ENCODE measurements at places on chromosomes 4 and X. TPM values are rescaled to one million over a fixed set of nuclear protein-coding genes. Genes with fewer than 3 reads are reported as not detected.

NPNT gene
- not detected for polyA plus RNA-seq

DNA sequence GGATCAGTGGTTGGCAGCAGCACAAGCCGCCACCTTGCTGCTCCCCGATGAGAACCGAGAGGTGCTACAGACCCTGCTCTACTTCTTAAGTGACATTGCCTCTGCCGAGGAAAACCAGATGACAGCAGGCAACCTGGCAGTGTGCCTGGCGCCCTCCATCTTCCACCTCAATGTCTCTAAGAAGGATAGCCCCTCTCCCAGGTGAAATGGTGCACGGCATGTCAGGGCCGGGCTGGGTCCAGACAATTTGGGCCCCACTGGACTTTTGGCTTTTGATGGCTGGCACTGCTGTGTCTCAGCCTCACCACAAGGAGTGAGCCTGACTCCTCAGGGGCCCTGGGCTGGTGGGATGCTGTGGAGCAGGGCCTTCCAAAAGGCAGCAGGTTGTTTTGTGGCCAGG is 74.1 kb downstream of the STARD8 start:
- no peak overlapping the region for H3K4me3 ChIP-seq
- H3K27ac ChIP-seq: no peak overlapping the region
- no peak for DNase-seq
- no peaks in the 10 kb centered on the region for H3K4me1 ChIP-seq

DNA sequence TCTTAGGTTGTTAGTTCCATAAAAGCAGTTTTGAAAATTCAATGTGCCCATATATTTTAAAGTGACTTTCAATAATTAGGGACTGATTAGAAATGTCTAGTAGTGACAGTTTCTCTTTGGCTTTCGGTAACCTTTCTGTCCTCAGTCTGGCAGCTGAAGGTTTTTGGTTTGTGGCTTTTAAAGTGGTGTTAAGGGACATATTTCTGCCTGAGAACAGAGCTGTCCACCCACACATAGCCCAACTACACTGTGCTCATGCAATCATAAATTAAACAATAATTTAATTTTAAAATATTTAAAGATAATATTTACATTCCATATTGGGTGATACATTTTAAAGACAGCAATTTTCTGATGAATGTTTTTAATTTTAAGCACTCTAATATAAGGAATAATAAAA is 335.0 kb upstream of the TENM3 start:
- DNase-seq: no peak
- H3K36me3 ChIP-seq: no peaks in the 10 kb centered on the region
- H3K4me1 ChIP-seq: no peaks in the 10 kb centered on the region
- H3K4me3 ChIP-seq: no peak overlapping the region
- no peak overlapping the region for H3K27ac ChIP-seq

DNA sequence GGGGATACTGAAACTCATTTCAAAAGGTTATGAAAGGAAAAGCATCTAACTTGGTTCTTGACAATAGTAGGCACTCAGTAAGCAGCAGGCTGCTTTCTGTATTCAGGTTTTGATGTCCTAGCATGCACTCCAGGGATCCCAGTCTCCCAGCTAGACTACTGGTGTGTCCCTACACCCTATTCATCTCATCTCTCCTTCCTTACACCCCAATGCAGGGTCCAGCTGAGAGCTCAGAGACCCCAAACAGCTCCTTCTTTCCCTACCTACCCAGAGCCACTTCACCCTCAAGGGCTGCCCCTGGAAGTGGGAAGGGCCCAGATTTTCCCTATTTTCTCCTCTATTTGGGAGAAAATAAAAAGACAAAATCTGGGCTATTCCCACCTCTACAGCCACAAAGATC is 1.6 kb upstream of the EFNB1 start:
- peaks cover 6% of the 10 kb centered on the region for H3K4me1 ChIP-seq
- H3K4me3 ChIP-seq: no peak overlapping the region
- no peak overlapping the region for H3K27ac ChIP-seq

DNA sequence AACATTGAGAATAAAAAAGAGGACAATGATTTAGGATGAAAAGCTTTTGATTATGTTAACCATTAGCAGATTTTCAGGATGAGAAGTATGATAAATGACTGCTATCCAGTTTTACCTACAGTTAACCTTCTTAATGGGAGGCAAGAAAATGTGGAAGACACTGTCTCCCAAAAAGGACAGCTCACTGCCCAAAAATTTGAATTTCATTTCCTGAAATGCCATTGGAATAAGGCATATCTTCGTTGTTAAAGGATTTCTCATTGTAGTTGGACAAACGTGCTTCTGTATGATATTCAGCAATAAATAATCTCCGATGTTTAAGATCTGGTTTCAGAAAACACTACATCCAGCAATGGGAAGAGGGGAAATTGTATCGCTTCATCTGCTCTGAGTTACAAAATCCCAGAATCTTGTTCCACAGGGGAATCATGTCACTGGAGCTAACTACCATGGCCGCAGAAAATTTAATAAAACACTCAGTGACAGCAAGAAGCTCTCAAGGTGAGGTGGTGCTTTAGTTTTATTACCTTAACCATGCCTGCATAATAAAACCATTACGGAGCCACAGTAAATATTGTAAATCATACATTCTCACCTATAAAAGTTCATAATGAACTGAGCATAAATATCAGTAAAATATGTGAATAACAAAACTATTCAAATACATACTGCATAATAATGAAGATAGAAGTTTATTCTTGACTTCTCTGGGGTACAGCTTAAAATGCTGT is 552.3 kb downstream of the PCDH7 start:
- no peak for DNase-seq
- H3K36me3 ChIP-seq: no peaks in the 10 kb centered on the region
- H3K27ac ChIP-seq: no peak overlapping the region
- no peaks in the 10 kb centered on the region for H3K27me3 ChIP-seq
- no peak overlapping the region for H3K4me3 ChIP-seq

GRCh38 chr4:158446106-158446505 is 75.6 kb upstream of the RXFP1 start:
- no peaks in the 10 kb centered on the region for H3K36me3 ChIP-seq
- H3K27ac ChIP-seq: no peak overlapping the region
- no peak overlapping the region for H3K4me3 ChIP-seq
- no peaks in the 10 kb centered on the region for H3K4me1 ChIP-seq
- DNase-seq: no peak
- no peaks in the 10 kb centered on the region for H3K27me3 ChIP-seq

GRCh38 chrX:115363372-115363771 is 73.9 kb downstream of the LUZP4 start:
- no peaks in the 10 kb centered on the region for H3K36me3 ChIP-seq
- H3K27ac ChIP-seq: no peak overlapping the region
- H3K4me1 ChIP-seq: no peaks in the 10 kb centered on the region
- H3K27me3 ChIP-seq: no peaks in the 10 kb centered on the region

- no peaks in the 10 kb centered on the region for H3K4me1 ChIP-seq
- H3K27me3 ChIP-seq: no peaks in the 10 kb centered on the region
- no peak for DNase-seq
Observed at GRCh38 chr4:94558392-94558904, 106.7 kb downstream of the PDLIM5 start.

CXorf65 gene
- 4.9 TPM for polyA plus RNA-seq

POU4F2 gene
- not detected for polyA plus RNA-seq

GRCh38 chrX:65900850-65901844 is 138.7 kb downstream of the VSIG4 start:
- no peaks in the 10 kb centered on the region for H3K27me3 ChIP-seq
- H3K36me3 ChIP-seq: no peaks in the 10 kb centered on the region
- H3K27ac ChIP-seq: no peak overlapping the region
- H3K4me1 ChIP-seq: no peaks in the 10 kb centered on the region
- H3K4me3 ChIP-seq: no peak overlapping the region
- DNase-seq: no peak

DNA sequence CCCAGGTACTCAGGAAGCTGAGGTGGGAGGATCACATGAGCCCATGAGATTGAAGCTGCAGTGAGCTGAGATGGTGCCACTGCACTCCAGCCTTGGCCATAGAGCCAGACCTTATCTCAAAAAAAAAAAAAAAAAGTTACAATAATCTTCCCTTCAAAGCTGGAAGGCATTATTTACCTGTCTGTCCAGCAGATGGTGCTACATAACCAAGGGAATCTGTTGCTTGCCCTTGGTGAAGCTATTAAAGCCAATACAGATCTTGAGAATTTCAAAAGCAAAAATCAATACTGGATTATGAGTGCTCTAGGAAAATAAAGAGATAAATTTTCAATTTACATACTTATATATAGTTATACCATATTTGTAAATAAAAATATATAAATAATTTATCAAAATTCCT is 25.9 kb downstream of the PKD2 start:
- no peak for DNase-seq
- H3K36me3 ChIP-seq: no peaks in the 10 kb centered on the region
- H3K4me1 ChIP-seq: no peaks in the 10 kb centered on the region

DNA sequence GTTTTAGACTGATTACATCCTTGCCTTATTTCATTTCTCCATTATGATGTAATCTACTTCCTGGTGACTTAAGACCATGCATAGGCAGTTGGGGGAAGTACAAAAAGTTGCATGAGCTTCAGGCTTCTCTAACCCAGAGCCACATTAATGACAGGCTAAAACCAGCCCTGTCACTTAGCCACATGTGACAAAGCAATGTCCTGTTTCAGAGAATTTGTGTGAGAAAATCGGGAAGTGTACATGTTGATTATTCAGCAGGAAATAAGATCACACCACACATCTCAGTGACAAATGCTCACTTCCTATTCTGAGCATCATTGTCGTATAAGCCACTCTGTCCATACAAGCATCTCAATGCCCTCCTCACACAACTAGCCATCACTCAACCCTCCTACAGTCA is 98.5 kb upstream of the MAGEB16 start:
- H3K27me3 ChIP-seq: no peaks in the 10 kb centered on the region
- H3K27ac ChIP-seq: no peak overlapping the region
- no peak overlapping the region for H3K4me3 ChIP-seq
- no peaks in the 10 kb centered on the region for H3K4me1 ChIP-seq
- no peaks in the 10 kb centered on the region for H3K36me3 ChIP-seq

DNA sequence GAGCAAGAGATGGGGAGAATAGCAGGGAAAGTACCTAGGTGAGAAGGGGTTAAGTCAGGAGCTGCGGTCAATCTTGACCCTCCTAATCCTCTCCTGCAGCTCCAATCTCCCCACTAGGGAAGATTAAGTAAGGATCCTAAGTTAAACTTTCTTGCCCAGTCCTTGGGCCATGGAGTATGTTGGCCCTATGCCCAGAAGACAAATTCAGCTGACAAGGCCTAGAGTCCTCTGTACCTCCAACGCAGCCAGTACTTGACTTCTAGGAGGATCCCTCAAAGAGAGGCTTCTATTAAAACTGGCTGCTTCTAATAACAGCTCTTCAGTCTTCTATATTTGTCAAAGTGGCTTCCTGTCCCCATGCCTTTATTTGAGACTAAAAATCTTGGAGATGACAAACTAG is 1.4 kb downstream of the CLDN2 start:
- no peak for DNase-seq
- H3K4me3 ChIP-seq: no peak overlapping the region
- no peaks in the 10 kb centered on the region for H3K27me3 ChIP-seq
- no peak overlapping the region for H3K27ac ChIP-seq
- no peaks in the 10 kb centered on the region for H3K36me3 ChIP-seq

DNA sequence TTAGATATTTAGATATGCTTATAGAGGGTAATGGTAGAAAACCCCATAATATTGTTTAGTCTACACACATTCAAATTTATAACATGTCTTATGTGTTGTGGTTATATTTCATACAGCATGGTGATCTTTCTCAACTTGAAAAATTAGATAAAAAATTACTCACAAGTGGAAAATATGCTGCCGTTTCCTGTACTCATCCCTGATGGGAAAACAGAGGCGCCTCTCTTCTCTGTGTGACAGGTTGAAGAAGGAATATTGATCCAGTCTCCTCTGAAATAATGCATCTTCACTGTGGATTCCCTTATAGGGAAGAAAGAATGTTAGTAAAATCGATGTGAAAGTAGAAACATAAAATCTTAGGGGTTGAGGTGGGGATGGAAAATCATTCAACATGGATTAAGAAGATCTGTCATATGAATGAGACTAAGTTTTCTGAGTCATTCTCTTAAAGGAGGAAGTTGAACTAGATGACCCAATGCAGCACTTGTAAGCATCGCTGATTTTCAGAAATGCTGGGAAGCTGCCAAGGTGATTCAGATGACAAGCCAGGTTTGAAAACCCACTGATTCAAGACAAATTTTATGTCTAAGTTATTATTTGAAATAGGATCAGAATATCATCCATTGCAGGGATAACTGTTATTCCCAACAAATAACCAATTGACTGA is 70.7 kb downstream of the ANKRD50 start:
- no peak for DNase-seq
- no peak overlapping the region for H3K27ac ChIP-seq
- H3K4me3 ChIP-seq: no peak overlapping the region
- H3K36me3 ChIP-seq: no peaks in the 10 kb centered on the region

EPHA5 gene
- not detected for polyA plus RNA-seq

DNA sequence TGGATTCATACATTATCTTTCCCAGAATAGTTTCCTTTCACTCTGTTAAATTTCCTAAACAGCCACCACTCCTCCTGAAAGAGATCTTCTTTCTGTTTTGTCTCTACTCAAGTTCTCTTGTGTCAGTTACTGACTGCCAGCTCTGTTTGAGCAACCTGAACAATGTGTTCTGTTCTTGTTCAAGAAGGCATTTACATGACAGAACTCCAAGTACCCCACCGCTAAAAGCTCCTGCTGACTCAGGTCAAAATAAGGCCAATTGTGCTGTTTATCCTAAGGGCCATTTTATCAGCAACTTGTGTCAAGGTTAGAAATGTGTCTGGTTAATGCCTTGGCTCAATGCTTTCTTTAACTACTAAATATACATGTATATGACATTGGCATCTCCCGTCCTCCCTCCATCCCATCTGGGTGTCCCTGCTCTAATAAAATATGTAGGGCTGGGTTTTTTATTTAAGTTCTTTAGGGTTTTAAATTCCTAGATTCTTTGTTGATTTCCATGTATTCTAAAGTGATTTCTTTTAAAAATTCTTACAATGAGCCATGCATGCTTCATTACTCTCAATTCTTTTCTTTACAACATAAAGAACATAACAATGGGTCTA is 144.3 kb upstream of the PAQR3 start:
- H3K4me1 ChIP-seq: no peaks in the 10 kb centered on the region
- no peak overlapping the region for H3K27ac ChIP-seq
- H3K4me3 ChIP-seq: no peak overlapping the region
- H3K27me3 ChIP-seq: no peaks in the 10 kb centered on the region
- no peaks in the 10 kb centered on the region for H3K36me3 ChIP-seq

SPANXD gene
- polyA plus RNA-seq: not detected

ADAM29 gene
- polyA plus RNA-seq: 0.53 TPM

- H3K27me3 ChIP-seq: no peaks in the 10 kb centered on the region
- H3K27ac ChIP-seq: no peak overlapping the region
- no peaks in the 10 kb centered on the region for H3K36me3 ChIP-seq
- H3K4me3 ChIP-seq: no peak overlapping the region
- DNase-seq: no peak
Observed at GRCh38 chr4:156401371-156401770, 447.7 kb upstream of the CTSO start.

All from CD8-positive, alpha-beta memory T cell (primary cell).